Peyer's patch (tissue), 4 donors: ENCODE measurements at places on chromosomes 12 and 14.

- no peak for DNase-seq
Measured at GRCh38 chr12:8038659-8039114, 6.2 kb downstream of the FOXJ2 start.

DNA sequence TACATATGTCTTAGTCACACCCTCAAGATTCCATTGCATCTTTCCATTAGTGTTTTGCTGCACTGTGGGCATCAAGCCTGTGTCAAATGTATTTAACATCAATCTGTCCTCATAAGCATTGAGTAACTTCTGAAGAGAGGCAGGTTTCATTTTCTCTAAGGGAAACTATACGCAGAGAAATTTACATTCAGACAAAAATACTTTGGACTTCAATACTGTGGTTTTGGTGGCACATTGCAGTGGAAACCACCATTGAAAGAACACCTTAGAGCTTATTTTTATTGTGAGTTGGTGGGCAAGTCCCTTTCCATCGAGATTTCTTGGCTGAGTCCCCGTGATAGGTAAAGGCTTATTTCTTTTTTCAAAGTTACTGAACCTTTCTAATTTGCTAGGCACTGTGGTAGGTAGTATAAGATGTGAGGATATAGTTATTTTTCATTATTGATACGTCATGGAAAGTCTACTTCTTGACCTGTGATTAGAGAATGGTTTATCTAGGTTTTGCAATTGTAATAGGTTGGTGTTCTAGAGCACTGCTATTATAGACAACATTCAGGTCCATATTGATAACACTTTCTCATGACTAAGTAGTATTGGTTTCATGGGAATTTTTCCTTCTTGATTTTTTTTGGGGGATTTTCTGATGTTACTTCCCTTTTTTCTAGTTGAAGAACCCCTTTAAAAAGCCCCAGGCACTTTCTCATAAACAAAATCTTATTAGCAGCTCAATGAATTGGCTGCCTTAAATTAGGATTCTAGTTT is 81.9 kb downstream of the CFAP54 start:
- DNase-seq = no peak

- no peak for DNase-seq
Measured at GRCh38 chr14:99361596-99362215, 89.7 kb upstream of the BCL11B start.

- no peak for DNase-seq
Measured at GRCh38 chr12:69994724-69995173, 169.7 kb downstream of the MYRFL start.

DNA sequence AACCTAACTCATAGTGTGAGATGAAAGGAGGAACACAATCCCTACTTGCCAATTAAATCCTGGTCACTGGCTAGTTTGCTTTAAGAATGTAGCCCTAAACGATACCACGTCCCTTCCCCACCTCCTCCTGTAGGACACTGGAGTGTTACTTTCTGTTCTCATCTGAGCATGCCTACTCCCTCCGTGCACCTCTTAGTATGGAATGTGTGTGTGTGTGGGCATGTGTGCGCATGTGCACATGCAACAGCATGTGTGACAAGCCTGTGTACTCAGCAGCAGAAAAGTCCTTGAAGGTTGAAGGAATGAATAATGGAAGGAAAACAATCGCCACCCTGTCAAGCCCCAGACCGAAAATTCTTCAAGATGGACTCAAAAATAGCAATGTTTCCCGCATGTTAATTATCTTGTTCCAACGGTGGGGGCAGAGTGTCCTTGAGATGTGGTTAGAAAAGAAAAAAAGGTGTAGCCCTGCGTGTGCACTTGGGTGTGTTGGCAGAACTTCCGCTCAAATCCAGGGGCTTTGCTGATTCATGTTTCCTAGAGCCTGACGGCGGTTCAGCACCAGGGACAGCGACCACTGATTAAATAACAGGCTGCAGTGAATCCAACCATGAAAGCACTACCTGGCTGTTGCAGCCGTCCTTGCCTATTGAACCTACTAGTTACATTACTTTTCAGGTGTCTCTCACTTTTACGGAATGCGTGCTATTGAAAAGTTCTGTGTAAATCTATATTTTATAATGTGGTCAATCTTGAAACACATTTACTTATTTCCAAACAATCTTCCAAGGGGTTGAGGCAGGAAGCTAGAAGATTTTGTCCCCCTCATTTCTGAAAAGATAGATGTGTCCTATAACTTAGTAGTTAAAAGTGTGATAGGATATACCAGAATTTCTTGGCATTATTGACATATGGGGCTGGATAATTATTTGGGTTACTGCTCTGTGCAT is 79.8 kb downstream of the SRRM4 start:
- no peak for DNase-seq

- DNase-seq = no peak
Measured at GRCh38 chr12:15088105-15088504, 115.3 kb downstream of the PDE6H start.

- no peak for DNase-seq
Measured at GRCh38 chr12:78034025-78034424, 203.3 kb downstream of the NAV3 start.

- DNase-seq = no peak
Measured at GRCh38 chr12:95506707-95507523, 33.0 kb downstream of the METAP2 start.

GRCh38 chr14:33934938-33935337 is 15.9 kb downstream of the EGLN3 start:
- no peak for DNase-seq

GRCh38 chr12:88448337-88448915 is 131.8 kb downstream of the KITLG start:
- no peak for DNase-seq

GRCh38 chr14:101253948-101254347 is 307.3 kb upstream of the DIO3 start:
- no peak for DNase-seq

DNA sequence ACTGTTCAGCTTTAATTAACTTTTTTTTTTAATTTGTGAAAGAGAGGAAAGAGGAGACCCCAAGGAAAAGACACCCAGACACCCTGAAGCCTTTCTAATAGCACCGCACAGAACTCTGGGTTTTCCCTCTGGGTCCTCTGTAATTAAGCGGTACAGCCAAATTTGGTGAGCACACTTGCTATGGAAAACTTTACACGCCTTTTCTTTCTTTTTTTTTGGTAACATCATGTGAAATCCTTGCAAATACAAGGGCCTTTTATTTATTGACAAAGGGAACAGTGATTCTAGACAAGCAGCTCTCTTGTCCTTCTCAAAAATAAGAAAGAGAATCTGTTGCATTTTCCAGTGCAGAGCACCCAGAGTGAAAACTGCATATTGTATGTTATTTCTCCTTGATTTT is 44.4 kb upstream of the CPM start:
- no peak for DNase-seq

GRCh38 chr12:19528750-19529149 is 89.5 kb downstream of the AEBP2 start:
- no peak for DNase-seq

- no peak for DNase-seq
Measured at GRCh38 chr12:44433659-44434058, 442.5 kb downstream of the NELL2 start.

DNA sequence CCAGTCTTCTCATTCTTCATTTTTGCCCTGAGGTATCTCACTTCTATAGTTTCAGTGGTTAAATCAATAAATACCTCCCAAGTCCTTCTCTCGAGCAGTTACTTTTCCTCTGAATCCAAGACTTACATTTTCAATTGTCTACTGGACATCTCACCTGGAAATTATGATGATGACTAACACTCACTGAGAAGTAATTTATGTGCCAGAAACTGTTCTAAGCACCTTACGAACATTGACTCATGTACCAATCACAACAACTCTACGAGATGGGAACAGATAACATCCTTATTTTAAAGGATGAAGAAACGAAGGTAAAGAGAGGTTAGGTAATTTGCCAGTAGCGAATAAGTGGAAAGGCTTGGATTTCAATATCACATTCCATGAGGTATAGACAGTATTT is 94.1 kb downstream of the EML5 start:
- no peak for DNase-seq

DNA sequence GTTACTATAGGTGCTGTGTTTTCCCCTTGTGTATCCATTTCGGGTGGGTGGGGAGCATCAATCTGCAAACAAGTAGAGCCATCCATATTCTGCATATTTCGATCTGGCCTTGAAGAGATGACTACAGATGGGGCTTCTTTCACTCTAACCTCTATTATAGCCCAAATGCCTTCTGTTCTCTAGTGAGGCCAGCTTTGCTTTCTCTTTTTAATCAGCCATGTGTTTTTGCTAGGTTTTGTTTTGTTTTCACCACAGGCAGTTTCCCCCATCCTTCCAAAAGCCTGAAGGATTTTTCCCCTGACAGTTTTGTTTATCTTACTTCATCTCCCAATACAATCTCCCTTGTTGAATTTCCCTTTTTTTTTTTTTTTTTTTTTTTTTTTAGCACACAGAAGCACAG is 224.1 kb downstream of the BTG1 start:
- DNase-seq = no peak

GRCh38 chr12:41531147-41531829 is 343.2 kb downstream of the PDZRN4 start:
- DNase-seq = peak; percentile 51

DNA sequence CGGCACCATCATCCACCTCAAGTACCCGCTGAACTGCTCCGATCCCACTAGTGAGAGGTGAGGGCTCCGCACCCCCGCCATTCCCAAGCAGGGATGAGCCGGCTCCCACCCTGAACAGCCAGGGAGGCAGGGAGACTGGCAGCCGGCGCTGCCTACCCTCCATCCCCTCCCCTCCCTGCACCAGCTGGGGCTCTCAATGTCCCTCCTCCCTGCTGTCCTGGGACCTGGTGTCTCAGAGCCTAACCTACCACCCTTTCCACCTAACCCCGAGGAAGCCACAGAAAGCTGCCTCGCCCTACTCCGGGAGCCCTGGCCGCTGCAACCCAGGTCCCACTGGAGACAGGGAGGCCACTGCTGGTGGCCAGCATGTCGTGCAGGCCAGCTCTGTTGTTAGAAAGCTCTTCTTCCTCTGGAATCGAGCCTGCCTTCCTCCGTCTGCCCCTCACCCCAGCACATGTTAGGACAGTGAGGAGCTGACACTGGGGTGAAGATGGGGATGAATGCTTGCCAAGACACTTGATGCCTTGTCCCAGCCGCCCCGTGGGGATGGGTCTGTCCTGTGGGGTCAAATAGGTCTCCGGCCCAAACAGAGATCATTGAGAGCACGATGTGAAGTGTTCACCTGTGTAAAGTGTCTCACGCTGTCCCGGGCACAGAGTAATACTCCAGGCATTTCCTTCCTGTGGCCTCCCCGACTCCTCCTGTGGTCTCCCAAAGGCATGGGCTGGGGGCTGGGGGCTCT is 1.1 kb downstream of the PTPN6 start:
- DNase-seq = no peak

DNA sequence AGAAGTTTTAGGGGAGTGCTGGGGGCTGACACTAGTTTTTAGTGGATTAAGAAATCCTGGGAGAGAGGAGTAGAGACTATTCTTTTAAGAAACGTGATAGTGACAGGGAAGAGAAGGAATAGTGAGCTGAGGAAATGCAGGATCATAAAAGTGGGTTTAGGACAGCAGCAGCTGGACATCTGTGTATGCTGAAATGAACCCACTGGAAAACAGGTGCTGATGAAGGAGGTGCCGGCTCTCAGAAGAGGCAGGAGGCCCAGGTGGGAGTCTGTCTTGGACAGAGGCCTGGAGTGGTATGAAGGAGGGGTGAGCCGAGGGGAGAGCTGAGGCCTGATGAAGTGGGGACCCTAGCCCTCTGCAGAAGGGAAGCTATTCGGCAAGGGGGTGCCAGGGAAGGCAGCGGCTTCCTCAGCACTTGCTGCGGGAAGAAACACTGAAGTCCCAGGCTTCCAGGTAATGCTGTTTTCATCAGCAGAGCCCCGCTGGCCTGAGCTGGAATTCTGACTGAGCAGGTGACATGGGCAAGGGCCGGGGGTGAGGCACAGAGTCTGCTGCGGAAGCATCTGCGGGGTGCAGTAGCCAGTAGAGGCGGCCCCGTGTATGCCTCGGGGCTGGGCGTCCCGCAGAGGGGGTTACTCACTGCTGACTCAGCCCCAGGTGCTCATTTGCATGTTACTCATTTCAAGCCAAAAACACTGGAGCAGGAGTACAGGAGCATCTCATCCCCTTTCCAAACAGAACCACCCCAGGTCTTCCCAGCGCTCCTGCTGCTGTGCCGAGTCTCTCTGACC is 89.7 kb downstream of the TMCC3 start:
- DNase-seq = peak; percentile 71

GRCh38 chr12:11917501-11917900 is 153.2 kb upstream of the BCL2L14 start:
- DNase-seq = no peak

DNA sequence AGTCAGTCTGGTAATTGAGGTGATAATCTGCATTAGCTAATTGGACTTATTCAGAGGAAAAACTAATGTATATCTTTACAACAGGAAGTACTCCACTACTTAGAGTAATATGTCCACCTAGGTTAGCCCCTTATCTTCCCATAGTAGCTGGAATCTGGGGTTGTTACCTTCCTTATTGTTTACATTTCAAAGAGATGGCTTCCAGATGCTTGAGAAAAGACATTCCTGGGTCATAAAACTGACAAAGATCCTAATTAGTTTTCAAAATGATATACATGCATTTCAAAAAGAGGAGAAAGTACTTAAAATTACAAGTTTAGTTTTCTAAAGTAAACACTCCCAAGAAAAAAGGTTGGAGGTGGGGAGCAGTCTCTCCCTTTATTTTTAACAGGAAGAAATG is 78.1 kb downstream of the RPL10L start:
- no peak for DNase-seq

DNA sequence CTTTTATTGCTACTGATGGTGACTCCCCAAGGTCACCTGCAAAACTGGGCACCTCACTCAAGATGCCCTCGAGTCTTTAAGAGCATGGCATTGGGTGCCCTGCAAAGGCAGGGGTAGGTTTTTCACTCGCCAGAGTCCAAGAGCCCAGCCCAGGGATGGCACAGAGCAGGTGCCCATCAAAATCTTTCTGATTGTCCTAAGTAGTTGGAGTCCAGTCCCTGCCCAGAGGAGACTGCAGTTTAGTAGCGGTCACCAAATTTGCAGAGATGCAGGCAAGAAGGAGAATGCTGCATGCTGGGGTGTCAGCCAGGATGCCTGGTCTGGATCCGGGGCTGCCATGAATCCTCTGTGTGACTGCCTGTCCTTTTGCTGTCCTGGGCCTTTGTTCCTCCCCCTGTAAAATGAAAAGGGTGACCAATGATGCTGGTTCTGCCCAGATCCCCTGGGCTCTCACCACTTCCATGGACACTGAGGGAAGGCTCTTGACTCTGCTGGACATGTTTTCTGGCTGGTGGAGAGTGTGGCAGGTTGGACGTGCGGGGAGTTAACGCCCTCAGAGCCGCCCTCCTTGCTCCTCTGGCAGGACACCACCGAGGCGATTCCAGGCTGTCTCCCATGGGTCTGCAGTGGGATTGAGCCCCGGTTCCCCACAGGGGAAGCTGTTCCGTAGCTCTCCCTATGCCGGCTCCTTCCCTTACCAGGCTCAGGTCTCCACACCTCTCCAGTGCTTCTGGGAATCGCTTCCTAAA is 41.3 kb downstream of the DLK1 start:
- no peak for DNase-seq

DNA sequence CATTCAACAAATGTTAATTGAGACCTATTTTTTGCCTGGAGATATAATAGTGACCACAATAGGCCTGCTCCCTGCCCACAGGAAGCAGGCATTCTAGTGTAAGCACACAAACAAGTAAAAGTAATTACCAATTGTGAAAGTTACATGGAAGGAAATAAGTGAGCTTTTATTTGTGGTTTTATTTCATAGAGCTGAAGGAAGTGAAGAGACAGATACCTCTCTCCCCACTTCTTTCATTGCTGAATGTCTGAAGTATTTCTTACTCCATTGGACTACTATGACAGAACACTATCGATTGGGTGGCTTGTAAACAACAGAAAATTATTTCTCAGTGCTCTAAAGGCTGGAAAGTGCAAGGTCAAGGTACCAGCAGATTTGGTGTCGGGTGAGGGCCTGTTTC is 183.5 kb downstream of the PRKCH start:
- no peak for DNase-seq

- DNase-seq = no peak
Measured at GRCh38 chr12:26044007-26044394, 80.8 kb downstream of the BHLHE41 start.
